ENCODE measurements at places on chromosomes 2 and 18.

- no peak for DNase-seq
These were observed 125.8 kb upstream of the MYO3B start for GRCh38 chr2:170052151-170052550.

- DNase-seq: no peak
These were observed 1077.1 kb upstream of the ZEB2 start for GRCh38 chr2:145597006-145597405.

GRCh38 chr18:41324934-41325333 lies 630.1 kb upstream of the PIK3C3 start:
- DNase-seq: peak; percentile 40

DNA sequence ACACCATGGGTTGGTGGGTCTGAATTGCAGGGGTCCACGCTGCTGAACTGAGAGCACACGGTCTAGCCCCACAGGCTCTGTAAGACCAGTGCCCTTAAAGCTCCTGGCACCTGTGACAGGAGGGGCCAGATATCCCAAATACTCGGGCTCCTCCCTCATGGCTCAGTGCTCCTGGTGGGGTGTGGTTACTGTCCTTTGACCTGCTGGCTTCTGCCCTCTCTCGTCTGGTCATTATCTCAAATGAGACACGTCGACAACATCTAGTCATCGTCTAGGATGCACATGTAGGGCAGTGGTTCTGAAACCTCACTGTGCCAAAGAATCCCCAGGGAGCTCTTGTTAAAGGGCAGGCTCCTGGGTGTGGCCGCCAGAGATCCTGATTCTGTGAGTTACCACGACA lies 258.4 kb downstream of the LOXHD1 start:
- no peak for DNase-seq

DNA sequence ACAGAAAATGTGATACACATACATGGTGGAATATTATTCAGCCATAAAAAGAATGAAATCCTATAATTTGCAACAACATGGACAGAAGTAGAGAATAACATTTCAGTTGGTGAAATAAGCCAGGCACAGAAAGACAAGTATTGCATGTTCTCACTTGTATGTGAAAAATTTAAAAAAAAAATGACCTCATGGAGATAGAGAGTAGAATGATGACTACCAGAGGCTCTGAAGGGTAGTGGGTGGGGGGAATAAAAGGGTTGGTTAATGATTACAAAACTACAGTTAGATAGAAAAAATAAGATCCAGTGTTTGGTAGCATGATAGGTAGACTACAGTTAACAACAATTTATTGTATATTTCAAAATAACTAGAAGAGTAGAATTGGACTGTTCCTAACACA lies 24.5 kb downstream of the PRKD3 start:
- DNase-seq: no peak

GRCh38 chr2:33496150-33496549 lies 19.7 kb downstream of the RASGRP3 start:
- DNase-seq: peak; percentile 29

Measured in HS-27A (cell line).